CD4-positive, alpha-beta T cell treated with Interleukin-4 for 1 hour (primary cell): ENCODE measurements at places on chromosomes 2 and 18.

DNA sequence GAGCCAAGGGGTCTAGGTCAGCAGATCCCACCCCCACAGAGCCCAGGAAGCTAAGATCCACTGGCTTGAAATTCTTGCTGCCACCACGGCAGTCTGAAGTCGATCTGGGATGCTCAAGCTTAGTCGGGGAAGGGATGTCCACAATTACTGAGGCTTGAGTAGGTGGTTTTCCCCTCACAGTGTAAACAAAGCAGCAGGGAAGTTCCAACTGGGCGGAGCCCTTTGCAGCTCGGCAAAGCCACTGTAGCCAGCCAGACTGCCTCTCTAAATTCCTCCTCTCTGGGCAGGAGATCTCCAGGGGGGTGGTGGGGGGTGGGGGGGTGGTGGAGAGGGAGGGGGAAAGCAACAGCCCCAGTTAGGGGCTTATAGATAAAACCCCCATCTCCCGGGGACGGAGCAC lies 419.5 kb downstream of the NUP35 start:
- no peak for DNase-seq

DNA sequence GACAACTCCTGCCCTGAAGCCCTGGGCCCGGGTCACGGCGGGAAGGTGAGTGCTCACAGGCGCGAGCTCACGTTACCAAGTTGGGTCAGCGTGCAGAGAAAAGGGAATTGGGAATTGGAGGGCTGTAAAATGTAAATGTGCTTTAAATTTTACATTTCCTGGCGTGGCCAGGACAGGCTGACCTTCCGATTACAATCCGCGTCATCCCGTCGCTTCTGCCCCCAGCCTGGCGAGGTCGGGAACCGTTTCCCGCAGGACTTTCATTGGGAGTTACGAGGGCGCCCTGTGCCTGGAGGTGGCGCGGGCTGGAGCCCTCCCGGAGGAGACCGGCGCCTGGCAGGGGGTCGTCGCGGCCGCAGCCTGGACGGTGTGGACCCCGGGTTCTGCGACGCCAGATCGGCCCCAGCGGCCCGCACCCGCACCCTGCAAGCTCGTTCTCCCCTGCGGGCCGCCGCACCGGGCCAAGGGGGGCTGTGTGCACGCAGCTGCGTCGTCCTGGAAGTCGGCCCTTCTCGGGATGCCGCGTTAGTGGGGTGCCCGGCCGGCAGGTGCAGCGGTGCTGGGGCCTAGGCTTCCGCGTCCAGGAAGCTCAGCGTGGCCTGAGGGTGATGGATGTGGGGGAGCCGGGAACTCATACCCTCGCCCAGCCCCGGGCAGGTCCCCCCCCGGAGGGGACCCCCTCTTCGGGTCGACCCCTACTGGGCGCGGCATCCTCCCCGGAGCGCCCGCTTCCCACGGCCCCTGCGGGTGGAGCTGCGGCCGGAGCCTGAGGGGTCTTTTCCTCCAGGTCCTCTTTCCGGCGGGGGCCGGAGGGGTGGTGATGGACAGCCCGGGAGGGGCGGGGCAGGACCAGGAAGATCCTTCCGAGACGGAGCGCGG lies 63.9 kb downstream of the LRRFIP1 start:
- DNase-seq: peak; percentile 56

- no peak for DNase-seq
Measured at GRCh38 chr2:11983870-11984269, 237.4 kb downstream of the LPIN1 start.

DNA sequence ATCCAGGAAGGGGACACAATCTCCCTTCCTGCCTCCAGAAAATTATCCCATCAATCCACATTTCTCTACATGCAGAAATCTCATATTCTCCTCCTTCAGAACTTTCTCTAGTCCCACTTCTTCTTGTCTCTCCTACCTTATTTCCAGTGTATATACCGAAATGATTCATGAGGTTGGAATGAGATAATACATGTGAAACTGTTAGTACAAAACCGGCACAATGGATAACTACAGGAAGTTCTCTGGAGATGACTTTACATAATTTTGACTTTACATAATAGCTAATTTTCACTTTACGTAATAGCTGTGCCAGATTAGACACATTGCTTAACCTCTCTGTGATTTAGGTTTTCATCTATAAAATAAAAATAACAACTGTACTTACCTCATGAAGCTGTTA lies 801.3 kb downstream of the ERBB4 start:
- DNase-seq: no peak
